Adipose tissue (tissue), 3 donors: ENCODE measurements at places on chromosomes 4 and X. TPM values are rescaled to one million over a fixed set of nuclear protein-coding genes. Genes with fewer than 3 reads are reported as not detected.

Gene ITM2A
- polyA plus RNA-seq: 7.0 TPM

Gene ALB
- polyA plus RNA-seq: 275 TPM

Gene BBS7
- 3.8 TPM for polyA plus RNA-seq

Gene CCKAR
- polyA plus RNA-seq: not detected

Gene MID1
- 4.3 TPM for polyA plus RNA-seq

Gene INPP4B
- 2.9 TPM for polyA plus RNA-seq

Gene PIN4
- polyA plus RNA-seq: 9.2 TPM

Gene NHSL2
- polyA plus RNA-seq: 3.8 TPM

Gene RPS6KA3
- polyA plus RNA-seq: 16.3 TPM

Gene BCOR
- polyA plus RNA-seq: 7.7 TPM

Gene PNMA5
- polyA plus RNA-seq: not detected

Gene SPANXN4
- not detected for polyA plus RNA-seq

Gene MAGIX
- polyA plus RNA-seq: 12.7 TPM

Gene PABPC1L2B
- not detected for polyA plus RNA-seq

Gene KLHL13
- 3.3 TPM for polyA plus RNA-seq

Gene SATL1
- not detected for polyA plus RNA-seq

Gene MAGEA1
- polyA plus RNA-seq: not detected

Gene HPF1
- 24.6 TPM for polyA plus RNA-seq

Gene DOCK11
- 5.8 TPM for polyA plus RNA-seq

Gene FGA
- 0.34 TPM for polyA plus RNA-seq

Gene KLF8
- 9.0 TPM for polyA plus RNA-seq

Gene MTNR1A
- polyA plus RNA-seq: not detected

Gene FREM3
- polyA plus RNA-seq: not detected

Gene RAB40AL
- polyA plus RNA-seq: not detected

Gene TIGD4
- not detected for polyA plus RNA-seq

Gene MAGEB17
- polyA plus RNA-seq: not detected

Gene CENPVL3
- polyA plus RNA-seq: not detected

Gene ARAP2
- 2.1 TPM for polyA plus RNA-seq

Gene DMD
- 13.2 TPM for polyA plus RNA-seq

Gene FOXP3
- polyA plus RNA-seq: 0.12 TPM

Gene ASB12
- 0.12 TPM for polyA plus RNA-seq

Gene RBM3
- polyA plus RNA-seq: 291 TPM

Gene AMBN
- 0.12 TPM for polyA plus RNA-seq

Gene ITGB1BP2
- polyA plus RNA-seq: 0.32 TPM

Gene POLA1
- 2.8 TPM for polyA plus RNA-seq
